DMS 273 treated with DMSO at 0.1 percent for 48 hours (cell line): ENCODE measurements at places on chromosomes 1 and 21.

GRCh38 chr1:167714098-167714438 lies 7.7 kb upstream of the MPZL1 start:
- peak; percentile 45 for DNase-seq

DNA sequence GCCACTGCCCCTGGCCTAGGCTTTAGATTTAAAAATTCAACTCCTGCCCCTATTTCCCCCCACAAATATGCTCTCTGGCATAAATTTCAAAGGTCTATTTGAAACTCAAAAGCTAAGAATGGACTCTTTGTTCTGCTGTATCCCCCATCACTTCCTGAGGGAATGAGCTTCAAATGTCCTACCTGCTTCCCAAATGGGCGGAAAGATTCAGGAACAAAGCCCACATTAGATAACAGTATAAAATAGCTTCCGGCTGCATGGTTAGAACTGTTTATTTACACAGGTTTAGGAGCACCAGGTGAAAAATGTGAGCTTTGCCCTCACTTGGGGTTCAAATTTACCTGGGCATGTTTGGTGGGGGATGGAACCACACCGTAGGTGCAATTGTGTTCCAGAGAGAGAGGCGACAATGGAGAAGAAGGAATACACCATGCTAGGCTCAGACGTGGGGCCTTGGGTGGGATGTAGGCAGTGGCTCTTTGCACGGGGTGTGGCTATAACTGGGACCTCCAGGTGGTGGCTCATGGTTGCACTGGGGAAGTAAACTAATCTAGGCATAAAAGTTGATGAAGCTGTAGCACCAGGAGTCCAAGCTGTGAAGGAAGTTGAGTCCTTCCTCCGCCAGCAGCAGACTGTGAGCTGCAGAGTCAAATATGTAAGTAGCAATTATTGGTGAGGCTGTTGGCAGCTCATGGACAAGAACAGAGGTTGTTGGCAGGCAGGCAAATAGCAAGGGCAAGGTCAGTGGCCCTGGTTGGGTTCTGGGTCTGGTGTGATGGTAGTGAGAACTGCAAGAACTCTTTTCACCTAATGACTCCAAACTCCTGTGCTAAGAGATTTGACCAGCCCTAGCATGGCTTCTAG lies 41.5 kb upstream of the SRSF10 start:
- DNase-seq = no peak

GRCh38 chr1:56798053-56798471 lies 21.1 kb downstream of the FYB2 start:
- no peak for DNase-seq

DNA sequence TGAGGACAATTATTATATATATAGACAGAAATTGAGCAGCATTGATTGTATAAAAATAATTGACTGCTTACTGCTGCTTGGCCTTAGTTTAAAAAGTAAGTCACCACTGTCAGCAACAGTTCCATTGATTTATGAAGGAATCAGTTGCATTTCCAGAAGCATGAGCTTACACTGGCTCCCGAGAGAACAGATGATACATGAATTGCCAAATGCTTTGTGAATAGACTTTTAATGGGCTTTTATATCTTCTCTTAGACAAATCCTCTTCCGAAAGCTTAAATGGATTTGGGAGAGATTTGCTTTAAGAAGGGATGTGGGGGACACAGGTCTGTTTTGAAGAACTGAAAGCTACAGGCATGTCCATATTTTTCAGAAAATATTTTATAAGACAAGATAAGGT lies 7.5 kb downstream of the FHAD1 start:
- DNase-seq = no peak

DNA sequence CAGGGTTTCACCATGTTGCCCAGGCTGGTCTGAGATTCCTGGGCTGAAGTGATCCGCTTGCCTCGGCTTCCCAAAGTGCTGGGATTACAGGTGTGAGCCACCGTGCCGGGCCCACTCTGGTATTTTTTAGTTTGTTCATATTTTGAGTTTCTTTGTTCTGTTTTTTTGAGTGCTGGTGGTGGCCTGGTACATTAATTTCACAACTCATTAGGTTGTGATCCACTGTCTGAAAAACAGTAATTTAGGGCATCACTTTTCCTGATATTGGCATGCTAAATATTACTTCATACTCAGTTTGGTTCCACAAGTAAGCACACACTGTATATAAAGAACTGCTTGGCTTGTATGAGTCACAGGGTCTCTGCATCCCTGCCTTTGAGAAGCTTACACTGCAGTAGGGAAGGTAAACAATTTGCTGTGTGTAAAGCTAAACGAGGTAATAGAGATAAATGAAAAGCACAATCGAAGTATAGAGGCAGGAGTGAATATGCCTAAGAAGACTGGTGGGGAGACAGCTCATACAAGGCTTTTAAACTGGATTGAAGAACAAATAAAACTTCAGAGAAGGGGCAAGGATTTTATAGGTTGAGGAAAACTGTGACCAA lies 7.7 kb downstream of the SNX27 start:
- no peak for DNase-seq

GRCh38 chr1:100972185-100972584 lies 53.4 kb downstream of the DPH5 start:
- DNase-seq = no peak
